ENCODE measurements at places on chromosomes 2 and 18.

GRCh38 chr2:173572848-173573247 lies 218.2 kb downstream of the CDCA7 start:
- no peak for DNase-seq

GRCh38 chr2:28463211-28463816 lies 32.5 kb upstream of the PLB1 start:
- no peak for DNase-seq

DNA sequence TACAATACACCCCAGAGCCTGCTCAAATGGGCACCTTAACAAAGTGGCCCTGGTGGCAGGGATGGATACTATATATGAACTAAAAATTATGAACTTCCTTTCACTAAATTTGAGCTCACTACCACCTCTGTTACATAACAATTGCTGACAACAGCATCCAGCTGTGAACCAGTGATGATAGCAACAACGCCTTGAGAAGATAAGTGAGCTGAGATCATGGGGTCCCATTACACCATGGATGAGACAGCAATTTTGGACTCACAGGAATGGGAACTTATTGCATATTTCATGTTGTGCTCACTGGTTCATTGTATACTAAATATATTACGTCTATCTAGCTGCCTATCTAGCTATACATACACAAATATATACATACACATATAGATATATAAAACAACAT lies 16.9 kb upstream of the ALMS1 start:
- no peak for DNase-seq

GRCh38 chr2:45012733-45013132 lies 3.5 kb upstream of the SIX2 start:
- DNase-seq = no peak

- no peak for DNase-seq
Observed at GRCh38 chr18:62018034-62018758, 125.4 kb upstream of the RNF152 start.

- no peak for DNase-seq
Observed at GRCh38 chr18:30705943-30706342, 336.6 kb downstream of the DSC3 start.
